ENCODE measurements at places on chromosomes 3 and 15.
A peak's percentile ranks its signal among the peaks of the same experiment; 100 is the strongest.

DNA sequence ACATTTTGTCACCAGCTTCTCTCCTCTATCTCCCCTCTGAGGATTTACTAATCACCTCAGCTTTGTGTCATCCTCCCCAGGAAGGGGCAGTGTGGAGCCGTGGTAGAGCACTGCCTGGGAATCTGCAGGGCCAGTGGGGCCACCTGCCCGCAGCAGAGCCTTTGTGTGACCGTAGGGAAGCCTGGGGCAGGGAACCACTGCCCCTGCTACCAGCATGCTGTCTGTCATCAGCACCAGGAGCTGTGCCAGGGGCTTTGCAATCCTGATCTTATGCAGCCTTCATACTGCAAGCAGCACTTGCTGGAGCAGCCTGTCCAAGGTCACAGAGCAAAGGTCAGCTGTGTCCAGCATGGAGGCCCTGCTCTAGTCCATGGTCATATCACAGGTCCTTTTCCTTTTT, 170.2 kb upstream of the IL12A start:
- no peak for DNase-seq

DNA sequence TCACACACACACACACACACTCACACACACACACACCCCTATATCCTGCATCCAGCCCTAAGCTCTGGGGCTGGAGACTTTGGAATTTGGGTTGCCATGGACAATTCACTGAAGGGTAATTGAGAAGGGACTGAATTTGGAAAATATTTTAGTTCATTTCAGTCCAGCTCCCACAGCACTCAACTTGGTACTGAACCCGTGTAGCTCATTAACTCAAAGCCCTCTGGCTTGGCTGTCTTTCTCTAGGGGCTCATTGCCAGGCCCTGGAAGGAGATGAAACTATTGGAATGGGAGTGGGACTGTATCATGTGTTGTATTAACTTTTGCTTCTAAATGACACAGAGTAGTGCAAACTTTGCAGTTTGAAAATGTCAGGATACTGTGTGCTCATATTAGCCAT, 157.3 kb downstream of the EPHB1 start:
- no peak for DNase-seq

- no peak for DNase-seq
Measured at GRCh38 chr3:184059424-184059823, 6.6 kb downstream of the HTR3C start.

DNA sequence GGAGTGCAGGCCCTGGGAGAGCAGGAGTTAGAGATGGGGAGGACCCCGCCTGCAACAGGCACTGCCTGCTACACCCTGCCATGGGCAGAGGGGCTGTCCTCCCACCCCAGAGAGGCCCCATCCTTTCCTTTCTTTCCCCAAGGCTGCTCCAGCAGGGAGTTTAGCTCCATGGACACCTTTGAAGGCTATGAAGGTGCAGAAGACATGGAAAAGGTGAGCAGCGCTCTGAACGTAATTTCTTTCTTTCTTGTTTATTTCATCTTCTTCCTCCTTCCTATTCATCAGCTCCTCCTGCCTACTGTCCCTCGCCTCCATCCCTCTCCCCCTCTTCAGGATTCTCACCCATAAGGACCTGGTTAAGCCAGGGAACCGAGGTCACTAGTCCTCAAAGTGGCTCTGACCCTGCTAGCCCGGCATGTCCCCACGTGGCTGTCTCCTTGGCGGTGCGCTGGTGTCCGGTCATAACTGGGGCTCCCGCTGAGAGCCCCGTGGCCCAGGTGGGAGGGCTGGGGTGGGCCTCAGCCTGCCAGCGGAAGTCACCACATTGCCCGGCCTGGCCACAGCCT, 16.0 kb upstream of the ADIPOQ start:
- no peak for DNase-seq

DNA sequence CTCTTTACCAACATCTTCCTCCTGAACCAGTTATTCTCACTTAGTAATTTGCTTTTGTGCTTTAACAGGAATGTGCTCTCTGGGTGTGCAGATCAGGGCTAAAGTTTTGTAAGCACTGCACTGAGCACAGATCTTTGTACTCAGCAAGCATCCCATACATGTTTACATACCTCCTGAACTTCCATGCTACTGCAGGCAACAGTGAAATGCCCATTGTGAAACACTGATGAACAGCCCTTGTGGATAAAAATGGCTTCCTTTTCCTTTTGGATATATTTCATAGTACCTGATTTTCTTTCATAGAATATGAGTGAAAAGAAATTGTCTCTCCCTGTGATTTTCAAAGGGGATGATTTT, 855.9 kb downstream of the MCTP2 start:
- no peak for DNase-seq

- no peak for DNase-seq
Measured at GRCh38 chr3:157109267-157110141, 50.4 kb downstream of the CCNL1 start.

GRCh38 chr3:40456279-40456939, 730 bp upstream of the RPL14 start:
- no peak for DNase-seq

GRCh38 chr3:161217496-161217895, 3.6 kb upstream of the NMD3 start:
- no peak for DNase-seq

- DNase-seq, result no peak
Measured at GRCh38 chr15:51011212-51011611, 83.5 kb downstream of the TNFAIP8L3 start.

DNA sequence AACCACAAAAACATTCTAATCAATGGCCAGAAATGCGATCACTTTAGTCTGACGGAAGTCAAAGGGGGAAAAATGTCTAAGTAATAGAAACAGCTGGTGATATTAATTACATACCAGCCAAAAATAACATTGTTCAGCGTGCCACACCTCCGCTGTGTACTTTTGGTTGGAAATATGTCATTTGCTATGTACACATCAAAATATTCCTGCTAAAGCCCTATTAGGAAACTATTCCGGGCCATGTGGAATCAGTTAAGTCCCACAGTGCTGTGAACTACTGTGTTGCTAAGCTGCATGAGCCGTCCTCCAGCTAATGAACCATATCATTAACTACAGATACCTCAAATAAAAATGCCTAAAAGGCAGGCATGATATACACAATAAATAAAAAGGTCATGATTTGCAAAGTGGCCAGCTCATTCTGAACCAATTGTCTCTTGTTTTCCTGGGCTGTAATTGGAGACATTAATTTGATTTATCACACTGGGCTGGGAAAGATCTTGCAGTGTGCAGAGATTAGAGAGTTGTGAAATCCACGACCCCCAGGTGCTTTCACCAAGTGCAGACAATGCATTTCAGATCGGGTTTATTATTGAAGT, 200.5 kb upstream of the LRTM1 start:
- no peak for DNase-seq

DNA sequence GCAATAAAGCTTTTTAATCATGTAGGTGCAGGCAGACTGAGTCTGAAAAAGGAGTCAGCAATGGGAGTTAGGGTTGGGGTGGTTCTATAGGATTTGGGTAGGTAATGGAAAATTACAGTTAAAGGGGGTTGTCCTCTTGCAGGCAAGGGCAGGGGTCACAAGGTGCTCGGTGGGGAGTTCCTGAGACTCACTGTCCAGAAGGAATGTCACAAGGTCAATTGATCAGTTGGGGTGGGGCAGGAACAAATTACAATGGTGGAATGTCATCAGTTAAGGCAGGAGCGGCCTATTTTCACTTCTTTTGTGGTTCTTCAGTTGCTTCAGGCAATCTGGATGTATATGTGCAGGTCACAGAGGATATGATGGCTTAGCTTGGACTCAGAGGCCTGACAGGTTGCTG, 13.9 kb downstream of the CCR5AS start:
- DNase-seq, result no peak

DNA sequence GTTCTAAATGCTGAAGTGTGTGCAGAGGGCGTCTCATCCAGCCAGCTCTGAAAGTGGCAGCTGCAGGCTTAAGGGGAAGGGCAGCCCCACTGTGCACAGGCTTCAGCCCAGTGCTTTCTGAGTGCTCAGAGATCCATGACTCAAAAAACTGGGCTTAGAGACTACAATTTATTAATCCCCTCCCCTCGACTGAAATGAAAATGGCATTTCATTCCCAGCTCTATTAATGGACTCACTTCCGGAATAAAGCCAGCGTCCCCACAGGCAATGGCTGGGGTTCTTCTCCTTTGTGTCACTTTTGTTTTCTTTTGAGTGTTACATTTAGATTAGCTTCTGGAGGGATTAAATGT, 55.5 kb upstream of the PLXNA1 start:
- no peak for DNase-seq

- DNase-seq, result no peak
Measured at GRCh38 chr3:147572970-147573340, 163.8 kb downstream of the ZIC1 start.

GRCh38 chr3:9820946-9821345, 10.9 kb downstream of the TTLL3 start:
- no peak for DNase-seq

- no peak for DNase-seq
Measured at GRCh38 chr3:39088889-39089288, 18.5 kb downstream of the GORASP1 start.

DNA sequence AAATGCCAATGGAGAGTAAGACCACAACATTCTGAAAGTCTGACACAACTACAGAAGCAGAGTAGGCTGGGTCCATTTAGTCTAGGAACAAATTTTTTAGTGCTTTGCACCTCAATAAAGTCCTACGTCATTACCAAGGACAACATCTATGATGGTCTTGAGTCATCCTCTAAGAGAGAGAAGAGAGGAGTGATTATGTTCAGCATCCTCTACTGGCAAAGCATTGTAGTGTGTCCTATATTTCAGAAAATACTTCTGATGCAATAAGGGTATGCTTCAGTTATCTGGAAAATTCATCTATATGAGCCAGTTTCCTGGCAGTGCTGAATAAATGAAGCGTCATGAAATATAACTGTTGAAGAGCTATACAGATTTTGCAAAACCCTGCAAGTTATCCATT, 95.6 kb downstream of the P2RY1 start:
- no peak for DNase-seq

GRCh38 chr3:129973853-129974563, 512 bp upstream of the TRH start:
- no peak for DNase-seq

DNA sequence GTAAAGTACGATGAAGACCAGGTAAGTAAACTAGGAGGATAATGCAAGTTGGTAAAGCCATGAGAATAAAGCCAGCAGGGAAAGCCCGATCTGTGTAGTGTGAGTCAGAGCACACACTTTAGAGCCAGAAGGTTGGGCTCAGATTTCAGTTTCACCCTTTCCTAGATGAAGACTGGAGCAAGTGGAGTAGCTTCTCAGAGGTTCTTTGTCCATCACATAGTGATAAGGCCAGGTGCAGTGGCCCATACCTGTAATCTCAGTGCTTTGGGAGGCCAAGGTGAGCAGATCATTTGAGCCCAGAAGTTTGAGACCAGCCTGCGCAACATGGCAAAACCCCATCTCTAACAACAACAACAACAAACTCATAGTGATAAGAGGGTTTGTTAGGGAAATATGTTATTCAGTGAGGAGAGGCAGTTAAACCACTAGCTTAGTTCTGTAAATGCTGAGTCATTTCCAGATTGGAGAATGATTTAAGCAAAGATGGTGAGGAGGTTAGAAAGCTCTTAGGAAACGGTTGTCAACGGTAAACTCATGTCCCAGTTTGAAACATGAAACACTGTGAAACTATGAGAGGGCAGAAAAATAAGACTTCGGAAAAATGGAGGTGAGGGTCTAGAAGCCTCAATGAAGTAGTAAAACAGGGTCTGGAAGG, 39.0 kb downstream of the IL12A start:
- DNase-seq, result no peak

- DNase-seq, result no peak
Measured at GRCh38 chr15:73983211-73983727, 8.8 kb downstream of the STOML1 start.

- no peak for DNase-seq
Measured at GRCh38 chr15:42734076-42734672, 2.8 kb downstream of the CDAN1 start.

DNA sequence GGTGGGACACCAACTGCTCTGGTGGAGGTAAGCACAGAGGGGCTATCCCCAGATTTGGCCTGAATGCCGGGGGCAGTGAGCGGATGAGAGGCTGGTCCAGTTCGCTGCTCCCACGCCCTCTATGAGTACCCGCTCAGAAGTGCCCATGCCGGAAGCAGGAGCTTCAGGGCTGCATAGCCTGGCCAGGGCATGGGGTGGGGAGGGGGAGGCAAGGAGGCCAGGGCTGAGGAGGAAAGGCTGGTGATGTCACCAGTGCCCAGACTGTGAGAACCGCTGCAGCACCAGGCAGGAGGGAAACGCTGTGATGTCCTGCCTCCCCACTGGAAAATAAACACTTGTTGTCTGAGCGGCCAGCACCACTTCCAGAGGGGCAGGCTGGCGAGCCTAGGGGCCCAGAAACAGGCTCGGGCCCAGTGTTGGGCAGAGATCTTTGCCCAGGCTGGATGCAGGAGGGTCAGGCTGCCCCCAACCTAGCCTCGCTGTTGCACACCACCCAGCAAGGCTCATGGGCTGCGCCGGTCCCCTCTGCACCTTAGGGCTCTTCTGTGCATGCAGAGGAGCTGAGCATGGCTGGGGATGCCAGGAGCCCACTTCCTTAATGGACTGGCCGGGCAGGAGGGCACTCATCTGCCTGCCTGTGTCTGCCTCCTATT, 10.9 kb upstream of the DLL4 start:
- DNase-seq, result no peak

GRCh38 chr3:144746631-144747030, 775.0 kb downstream of the DIPK2A start:
- DNase-seq, result no peak

- peak; percentile 88 for DNase-seq
Measured at GRCh38 chr15:45187894-45188830, at the start of gene SHF. Gene SHF (minus strand): TSS chr15:45187966. CDS start chr15:45187951, 15 bp downstream.

DNA sequence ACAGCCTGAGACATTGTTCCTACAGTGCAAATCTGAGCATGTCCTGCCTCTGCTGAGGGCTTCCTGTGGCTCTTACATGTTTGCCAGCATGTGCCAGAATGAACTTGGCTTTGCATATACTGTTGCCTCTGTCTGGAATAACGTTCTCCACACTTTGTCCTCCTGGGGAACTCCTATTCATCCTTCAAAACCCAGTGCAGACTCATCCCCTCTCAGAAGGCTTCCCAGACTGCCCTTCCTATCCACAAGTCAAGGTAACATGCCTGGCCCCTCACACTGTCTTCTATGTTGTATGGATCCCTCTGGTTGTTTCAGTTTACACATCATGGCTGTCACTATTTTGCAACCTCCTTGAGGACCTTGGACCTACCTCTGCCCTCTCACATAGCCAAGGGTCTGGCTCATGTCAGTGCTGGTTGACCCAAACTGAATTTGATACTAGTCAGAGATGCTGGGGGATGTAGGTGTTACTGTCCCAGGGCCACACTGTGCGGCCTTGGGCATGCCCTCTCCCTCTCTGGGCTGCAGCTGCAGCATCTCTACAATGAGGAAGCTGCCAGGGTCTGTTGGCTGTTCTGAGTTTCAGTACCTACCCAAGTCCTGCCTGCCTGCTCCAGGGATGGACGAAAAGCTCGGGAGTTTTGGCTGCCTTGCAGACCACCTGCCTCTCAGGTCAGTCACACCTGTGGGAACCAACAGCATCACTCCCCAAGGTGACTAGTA, 29.0 kb upstream of the TSPAN3 start:
- DNase-seq, result no peak

- no peak for DNase-seq
Measured at GRCh38 chr3:49004352-49005302, 2.6 kb upstream of the WDR6 start.

- DNase-seq, result no peak
Measured at GRCh38 chr3:142013326-142013980, 135.9 kb downstream of the TFDP2 start.

- DNase-seq, result no peak
Measured at GRCh38 chr3:196962108-196962929, 6.3 kb downstream of the PIGZ start.
